ENCODE measurements at places on chromosomes 7 and 10.

GRCh38 chr10:75066271-75066670 lies 45.2 kb upstream of the SAMD8 start:
- DNase-seq, result no peak

DNA sequence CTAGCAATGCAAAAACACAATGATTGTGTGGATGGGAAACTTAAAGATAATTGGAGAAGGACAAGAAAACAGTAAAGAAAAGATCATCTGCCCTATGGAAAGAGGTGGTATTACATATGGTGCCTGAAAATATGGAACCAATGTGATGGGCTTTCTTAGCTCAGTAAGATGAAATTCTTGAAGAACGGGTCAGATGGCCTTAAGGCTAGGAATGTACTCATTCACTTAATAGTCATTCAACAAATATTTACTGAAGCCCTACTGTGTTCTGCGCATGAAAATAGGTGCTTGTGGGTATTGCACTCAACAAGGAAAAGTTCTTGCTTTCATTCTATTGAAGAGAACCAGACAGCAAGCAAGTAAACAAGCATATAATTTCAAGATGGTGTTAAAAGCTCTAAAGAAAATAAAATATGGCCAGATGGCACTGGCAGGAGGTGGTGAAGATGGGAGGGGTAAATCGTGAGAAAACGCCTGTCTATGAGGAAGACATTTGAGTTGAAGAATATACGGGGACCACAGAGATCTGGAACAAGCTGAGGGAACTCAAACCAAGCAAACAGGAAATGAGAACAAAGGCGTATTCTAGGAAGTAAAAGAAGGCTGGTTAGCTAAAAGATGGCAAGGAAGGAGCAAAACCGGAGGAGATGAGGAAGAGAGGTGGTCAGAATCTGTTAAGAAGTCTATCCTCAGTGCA lies 179.7 kb downstream of the ANK3 start:
- DNase-seq, result no peak

DNA sequence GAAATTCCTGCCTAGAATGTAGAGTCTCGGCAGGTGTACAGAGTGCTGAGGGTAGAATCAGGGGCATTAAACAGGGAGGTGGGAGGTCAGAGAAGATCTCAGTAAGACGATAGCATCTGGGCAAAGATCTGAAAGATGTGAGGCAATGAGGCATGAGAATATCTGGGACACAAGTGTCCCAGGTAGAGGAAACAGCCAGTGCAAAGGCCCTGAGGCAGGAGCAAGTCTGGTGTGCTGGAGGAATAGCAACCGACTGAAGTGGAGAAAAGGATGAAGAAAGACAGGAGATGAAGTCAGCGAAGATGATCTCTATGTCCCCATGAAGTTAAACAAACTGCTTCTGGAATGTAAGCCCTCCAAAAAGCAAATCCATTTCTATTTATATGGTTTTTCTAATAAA lies 84.4 kb downstream of the USP6NL start:
- DNase-seq, result no peak

GRCh38 chr10:18229826-18230225 lies 89.6 kb downstream of the CACNB2 start:
- no peak for DNase-seq

DNA sequence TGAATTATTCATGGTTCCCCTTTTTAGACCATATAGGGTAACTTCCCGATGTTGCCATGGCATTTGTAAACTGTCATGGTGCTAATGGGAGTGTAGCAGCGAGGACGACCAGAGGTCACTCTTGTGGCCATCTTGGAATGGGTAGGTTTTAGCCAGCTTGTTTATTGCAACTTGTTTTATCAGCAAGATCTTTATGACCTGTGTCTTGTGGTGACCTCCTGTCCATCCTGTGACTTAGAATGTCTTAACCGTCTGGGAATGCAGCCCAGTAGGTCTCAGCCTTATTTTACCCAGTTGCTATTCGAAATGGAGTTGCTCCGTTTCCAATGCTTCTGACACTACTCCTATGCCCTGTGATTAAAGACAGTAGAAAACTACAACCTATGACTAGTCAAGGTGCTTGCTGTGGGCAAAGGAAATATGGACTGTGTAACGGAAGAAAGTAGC lies 18.8 kb upstream of the PAXIP1 start:
- DNase-seq, result no peak

DNA sequence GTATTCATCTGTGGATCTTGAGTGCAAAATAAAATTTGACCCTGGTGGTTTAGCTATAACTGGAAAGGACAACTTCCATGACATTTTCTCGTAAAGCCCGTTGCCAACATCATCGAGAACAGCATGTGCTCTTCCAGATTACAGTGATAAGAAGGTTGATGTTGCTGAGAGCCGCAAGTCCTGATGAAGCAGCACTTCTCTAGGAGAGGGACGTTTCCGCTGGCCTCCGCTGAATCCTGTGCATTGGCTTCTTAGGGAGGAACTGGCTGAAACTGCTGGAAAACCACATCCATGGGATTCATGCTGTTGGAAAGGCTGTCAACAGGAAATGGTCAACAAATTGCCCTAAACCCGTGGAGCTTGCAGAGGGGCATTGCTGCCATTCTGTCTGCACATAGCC lies 21.4 kb upstream of the ABCB5 start:
- DNase-seq, result no peak

DNA sequence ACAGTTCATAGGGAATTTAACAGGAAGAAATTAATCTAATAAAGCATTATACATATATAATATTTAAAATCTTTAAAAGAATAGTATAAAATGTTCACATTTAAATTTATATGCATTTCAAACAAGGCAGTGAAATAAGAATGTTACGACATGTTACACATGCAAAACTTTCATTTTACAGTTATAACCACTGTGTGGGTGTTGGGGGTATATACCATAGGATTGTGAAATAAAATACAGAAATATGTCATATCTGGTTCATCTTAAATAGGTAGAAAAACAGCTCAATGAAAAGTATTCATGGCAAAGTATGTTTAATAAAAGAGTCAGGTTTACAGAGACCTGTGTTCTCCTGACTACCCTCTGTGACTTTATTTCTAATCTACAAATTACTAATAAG lies 45.6 kb downstream of the CHCHD3 start:
- DNase-seq, result no peak

Measured in iPS-NIHi11 (cell line).